ENCODE measurements at places on chromosomes 11 and 22. TPM values are rescaled to one million over a fixed set of nuclear protein-coding genes. Genes with fewer than 3 reads are reported as not detected.

MPZL3 gene
- total RNA-seq = 13.1 TPM

DNA sequence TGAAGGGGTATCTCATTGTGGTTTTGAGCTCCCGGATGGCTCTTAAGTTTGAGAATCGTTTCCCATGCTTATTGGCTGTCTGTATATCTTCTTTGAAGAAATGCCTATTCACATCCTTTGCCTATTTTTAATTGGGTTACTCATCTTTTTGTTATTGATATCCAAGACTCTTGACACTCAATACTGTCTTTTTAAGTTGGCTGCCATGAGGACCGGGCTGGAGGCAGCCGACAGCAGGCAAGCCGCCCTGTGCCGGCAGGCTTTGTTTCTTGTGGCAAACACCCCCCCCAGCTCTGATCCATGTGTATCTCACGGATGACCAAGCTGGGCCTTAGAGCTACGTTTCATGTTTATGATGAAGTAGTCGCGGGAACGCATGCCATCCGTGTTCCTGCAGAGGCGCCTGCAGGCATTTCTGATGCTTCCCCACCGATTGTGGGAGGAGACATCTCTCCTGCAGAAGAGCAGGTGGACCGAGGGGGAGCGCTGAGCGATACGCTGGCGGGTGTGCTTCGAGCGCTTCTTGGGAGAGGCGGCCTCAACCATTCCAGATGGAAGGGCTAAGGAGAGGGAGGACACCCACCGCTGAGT is 95.8 kb downstream of the TBC1D22A start:
- no peak for DNase-seq
- H3K4me3 ChIP-seq = no peak overlapping the region
- no peaks in the 10 kb centered on the region for H3K4me1 ChIP-seq
- no peaks in the 10 kb centered on the region for H3K27me3 ChIP-seq
- no peak overlapping the region for H3K27ac ChIP-seq
- no peaks in the 10 kb centered on the region for H3K36me3 ChIP-seq

DNA sequence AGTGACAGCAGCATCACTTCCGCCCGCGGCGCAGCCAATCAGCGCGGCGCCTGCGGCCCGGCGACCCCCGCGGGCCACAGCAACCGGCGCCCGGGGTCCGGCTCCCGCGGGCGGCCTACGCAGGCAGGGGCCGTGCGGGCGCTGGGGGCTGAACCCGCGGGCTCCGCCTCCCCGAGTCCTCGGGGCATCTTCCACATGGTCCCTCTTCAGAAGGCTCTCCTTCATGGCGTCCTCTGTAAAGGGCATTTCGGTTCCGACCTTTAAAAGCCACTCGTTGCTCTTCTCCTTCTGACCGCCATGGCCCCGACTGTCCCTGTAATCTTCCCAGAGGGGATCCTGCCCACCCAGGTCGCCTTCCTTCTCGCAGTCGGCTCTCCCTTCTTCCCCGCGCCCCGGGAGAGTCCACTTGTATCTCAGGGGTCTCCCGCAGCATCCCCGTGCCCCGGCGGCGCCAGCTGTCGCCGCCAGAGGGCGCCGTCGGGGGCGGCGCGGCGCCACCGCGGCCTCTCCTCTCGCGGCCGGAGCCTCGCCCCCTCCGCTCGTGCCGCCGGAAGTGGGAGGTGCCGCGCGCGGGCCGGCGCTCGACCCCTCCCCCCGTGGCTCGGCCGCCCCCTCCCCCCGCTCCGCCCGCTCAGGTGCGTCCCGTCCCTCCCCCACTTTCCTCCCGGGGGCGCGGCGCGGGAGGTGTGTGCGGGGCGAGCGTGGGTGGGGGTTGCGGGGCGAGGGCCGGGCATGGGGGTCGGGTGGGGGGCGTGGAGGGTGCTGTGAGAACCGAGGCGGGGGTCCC is at the start of gene RNF214:
RNF214 (plus strand) TSS at position 580 of the 787 bp plus-strand sequence. CDS start 1,602 bp downstream, outside the sequence.
- H3K27me3 ChIP-seq = no peaks in the 10 kb centered on the region
- peak within 1 kb of the TSS; percentile 92 for H3K27ac ChIP-seq
- peak within 1 kb of the TSS; percentile 93 for H3K4me3 ChIP-seq
- peaks cover 2% of the 10 kb centered on the region for H3K4me1 ChIP-seq
- DNase-seq = peak; percentile 67

DNA sequence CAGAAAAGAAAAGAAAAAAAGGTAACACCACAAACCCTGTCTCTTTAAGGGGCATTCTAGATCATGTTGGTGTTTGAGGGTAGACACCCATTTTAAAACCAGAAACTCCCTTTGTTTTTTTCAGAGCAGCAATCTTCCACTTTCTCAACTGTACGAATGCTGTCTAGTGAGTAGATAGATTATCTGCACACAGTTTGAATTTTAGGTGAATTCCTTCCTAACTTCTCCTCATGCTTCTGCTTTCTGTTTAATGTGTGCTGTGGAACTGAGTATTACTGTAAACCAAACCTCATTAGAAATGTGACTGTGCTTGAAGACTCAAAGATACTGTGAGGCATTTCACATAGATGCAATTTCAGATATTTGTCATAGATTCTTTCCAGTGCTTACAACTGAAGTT is 102.4 kb downstream of the PRMT3 start:
- no peak overlapping the region for H3K27ac ChIP-seq
- H3K4me3 ChIP-seq = no peak overlapping the region
- DNase-seq = no peak
- no peaks in the 10 kb centered on the region for H3K4me1 ChIP-seq
- no peaks in the 10 kb centered on the region for H3K36me3 ChIP-seq

FAM111B gene
- total RNA-seq = 0.44 TPM

SCGB2A2 gene
- total RNA-seq = 715 TPM

- peak overlapping the region; percentile 63 for H3K27ac ChIP-seq
- peaks cover 24% of the 10 kb centered on the region for H3K4me1 ChIP-seq
- DNase-seq = peak; percentile 74
These were observed 12.7 kb downstream of the MAFF start for GRCh38 chr22:38214302-38215056.

RAG1 gene
- 0.32 TPM for total RNA-seq

DNA sequence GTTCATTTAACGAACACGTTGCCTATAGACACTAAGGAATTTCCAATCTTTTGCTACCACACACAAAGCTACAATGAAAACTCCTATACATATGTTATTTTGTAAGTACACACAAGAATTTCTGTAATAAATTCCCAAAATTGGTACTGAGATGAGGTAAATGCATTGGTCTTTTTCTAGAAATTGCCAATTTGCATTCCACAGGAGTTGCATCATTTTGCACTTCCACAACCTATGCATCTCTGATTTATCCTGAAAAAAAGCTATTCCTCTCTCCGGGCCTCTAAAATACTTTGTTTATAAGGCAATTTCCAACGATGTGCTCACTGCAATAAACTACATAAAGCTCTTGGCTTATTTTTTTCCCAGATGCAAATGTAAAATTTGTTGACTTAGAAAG is 24.9 kb downstream of the IMMP1L start:
- no peak overlapping the region for H3K27ac ChIP-seq
- no peaks in the 10 kb centered on the region for H3K36me3 ChIP-seq
- H3K4me1 ChIP-seq = no peaks in the 10 kb centered on the region
- no peaks in the 10 kb centered on the region for H3K27me3 ChIP-seq
- DNase-seq = no peak

DNA sequence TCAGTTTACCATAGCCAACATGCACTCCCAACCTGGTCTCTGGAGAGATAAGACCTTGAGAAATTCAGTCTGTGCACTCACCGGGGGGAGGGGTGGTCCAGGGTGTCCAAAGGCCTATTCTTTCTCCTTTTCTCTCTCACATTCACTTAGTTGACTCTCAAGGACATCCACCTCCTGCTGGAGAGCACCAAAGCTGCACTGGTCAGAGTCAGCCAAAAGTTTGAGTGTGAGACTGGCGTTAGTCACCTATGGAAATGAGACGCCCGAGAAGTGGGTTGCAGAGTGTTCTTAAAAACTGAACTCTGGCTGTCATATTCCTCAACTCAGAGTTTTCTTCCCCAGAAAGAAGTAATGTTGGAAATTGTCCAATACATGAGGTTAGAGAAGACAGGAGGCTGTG is 5.0 kb upstream of the UBQLNL start:
- no peaks in the 10 kb centered on the region for H3K36me3 ChIP-seq
- DNase-seq = no peak
- no peak overlapping the region for H3K4me3 ChIP-seq
- no peaks in the 10 kb centered on the region for H3K27me3 ChIP-seq

LUZP2 gene
- 2.9 TPM for total RNA-seq

DNA sequence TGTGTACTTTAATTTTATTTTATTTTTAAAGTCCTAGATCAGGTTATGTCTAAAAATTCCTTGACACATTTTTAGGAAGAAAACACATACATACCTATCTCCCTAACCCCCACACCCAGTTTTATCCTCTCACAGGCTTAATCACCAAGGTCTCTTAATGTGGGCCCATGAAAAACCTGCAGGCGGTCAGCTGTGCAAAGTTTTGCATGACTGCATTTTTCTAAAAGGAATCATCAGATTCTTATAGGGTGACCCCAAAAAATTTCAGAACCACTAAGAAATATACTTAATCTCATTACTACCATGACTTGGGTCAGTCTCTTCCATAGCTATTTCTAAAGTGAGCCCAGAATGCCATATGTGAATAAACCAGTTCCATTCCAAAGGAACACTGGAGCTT is 19.8 kb downstream of the SAA1 start:
- no peak overlapping the region for H3K4me3 ChIP-seq
- no peak overlapping the region for H3K27ac ChIP-seq
- peaks cover 13% of the 10 kb centered on the region for H3K36me3 ChIP-seq
- DNase-seq = no peak
- no peaks in the 10 kb centered on the region for H3K27me3 ChIP-seq

CYTH4 gene
- total RNA-seq = 25.1 TPM

All from breast epithelium (tissue), 4 donors.